ENCODE measurements at places on chromosomes 5 and 9.

DNA sequence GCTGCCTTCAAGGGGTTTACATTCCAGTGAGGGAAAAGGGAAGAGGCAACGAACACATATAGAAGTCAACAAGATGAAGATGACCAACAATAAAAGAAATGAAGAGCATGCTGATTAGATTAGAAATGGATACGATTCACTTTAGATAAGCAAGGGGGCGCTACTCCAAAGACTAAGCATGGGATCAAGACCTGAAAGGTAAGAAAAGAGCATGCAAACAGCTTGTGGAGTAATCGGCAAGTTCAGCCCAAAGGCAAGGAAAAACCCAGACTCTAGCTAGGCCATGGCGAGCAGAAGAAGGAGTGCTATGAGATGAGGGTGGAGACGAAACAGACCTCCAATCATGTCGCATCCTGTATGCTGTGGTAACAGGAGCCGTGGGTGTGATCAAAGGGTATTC lies 124.4 kb downstream of the FANCC start:
- no peak for DNase-seq

GRCh38 chr5:160675988-160676387 lies 176.0 kb downstream of the ATP10B start:
- no peak for DNase-seq

GRCh38 chr5:132901036-132901435 lies 27.6 kb downstream of the LEAP2 start:
- DNase-seq: no peak

DNA sequence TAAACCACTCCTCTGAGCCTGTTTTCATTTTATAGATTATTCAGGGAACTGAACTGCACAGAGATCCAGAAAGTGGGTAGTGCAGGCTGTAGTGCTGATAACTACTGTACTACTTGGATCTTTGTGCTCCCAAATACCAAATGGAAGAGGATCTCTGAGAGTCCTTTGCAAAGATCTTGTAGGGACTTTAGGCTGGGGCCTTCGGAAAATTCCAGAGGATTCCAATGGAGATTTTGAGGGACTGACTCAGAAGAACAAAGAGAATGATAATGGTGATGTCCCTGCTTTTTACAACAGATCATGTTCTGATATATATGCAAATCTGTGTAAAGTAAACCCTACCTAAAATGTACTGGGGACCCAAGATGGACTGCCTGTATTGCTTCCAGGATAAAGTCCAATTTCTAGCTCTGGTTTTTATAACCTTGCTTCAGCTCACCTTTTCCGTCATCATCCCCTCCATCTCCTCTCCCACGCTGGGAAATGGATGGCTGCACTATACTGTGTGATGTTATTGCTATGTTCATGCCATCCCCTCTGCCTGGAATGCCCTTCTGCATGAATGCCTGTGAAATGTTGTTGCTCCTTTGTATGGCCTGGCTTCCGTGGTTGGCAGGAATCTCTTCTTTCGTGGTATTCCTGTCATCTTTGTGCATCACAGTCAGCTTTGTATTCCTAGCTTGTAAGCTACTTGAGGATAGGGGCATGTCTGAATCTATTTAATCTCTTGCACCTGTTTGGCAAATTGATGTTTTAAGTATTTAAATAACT lies 9.7 kb upstream of the PSMD5 start:
- no peak for DNase-seq

- DNase-seq: no peak
Measured at GRCh38 chr5:163562071-163562470, 56.7 kb downstream of the MAT2B start.

DNA sequence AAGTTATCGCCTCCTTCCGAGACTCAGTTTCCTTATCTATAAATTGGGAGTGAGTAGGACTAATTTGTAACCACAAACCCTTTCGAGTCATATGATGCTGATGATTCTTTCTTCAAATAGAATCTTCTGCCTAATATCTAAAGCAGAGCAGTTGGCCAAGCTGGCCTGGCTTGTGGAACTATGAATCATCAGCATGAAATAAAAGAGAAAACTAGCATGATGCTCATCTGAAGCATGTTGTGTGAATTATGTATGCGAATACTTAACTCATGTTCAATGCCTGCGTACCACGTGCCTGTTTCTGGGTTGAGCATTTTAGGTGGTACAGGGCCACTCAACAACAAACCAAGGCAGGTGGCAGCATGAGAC lies 15.0 kb upstream of the ORM1 start:
- DNase-seq: no peak

DNA sequence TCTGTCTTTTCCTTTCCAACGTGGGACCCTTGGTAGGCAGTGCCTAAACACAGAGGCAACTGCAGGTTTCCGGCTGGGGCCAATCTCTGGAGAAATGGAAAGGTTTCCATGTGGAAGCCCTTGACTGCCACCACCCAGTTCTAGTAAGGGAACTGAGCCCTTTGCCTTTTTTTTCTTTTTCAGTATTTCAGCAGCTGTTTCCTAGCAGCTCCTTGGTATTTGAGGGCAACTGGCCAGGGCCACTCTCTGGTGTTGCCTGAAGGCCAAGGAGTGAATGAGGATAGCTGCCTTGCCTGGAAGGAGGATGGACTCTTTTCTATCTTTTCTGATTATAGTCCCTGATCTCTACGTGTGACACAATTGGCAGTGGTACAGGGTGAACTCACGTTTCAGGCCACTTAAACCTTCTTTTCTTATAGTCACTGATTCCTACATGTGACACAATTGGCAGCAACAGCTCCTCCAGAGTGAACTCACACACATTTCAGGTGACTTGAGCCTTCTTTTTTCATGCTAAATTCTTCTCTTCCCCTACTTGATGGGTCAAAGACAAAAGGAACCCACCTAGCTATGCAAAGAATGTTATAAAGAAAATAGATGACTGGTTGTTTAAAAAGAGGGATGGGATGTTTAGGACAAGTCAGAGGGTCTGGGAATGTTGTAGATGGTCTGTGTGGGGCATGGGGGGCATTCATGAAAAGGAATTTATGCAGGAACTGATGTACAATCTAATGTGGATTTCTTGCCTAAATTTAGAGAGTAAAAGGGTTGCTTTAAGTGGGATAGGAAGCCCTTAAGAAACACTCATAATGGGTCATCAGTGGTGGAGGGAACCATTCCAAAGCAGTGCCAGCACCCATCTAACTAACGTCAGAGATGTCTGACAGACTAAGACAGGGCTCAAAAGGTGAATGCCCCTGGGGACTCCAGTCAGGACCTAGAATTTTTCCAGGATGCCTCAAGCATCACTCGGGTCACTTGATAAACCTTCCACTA lies 190.1 kb downstream of the TMEM232 start:
- DNase-seq: no peak

DNA sequence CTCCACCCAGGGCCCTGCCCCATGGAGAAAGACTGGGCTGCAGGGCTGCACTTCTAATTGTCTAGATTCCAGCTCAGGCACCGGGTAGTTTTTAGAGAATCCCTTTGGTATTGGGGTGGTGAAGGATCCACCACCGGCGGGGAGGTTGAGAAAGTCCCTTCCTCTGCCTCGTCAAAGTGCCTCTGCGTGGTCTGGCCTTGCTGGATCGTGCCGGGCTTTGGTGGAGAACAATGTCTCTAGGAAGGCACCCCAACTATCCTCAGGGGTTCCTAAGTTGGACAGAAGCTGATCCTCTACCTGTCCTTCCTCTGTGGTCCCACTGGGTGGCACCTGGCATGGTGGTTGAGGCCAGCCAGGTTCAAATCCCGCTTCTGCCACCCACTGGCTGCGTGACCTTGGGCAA lies 7.3 kb upstream of the AMBP start:
- DNase-seq: no peak

DNA sequence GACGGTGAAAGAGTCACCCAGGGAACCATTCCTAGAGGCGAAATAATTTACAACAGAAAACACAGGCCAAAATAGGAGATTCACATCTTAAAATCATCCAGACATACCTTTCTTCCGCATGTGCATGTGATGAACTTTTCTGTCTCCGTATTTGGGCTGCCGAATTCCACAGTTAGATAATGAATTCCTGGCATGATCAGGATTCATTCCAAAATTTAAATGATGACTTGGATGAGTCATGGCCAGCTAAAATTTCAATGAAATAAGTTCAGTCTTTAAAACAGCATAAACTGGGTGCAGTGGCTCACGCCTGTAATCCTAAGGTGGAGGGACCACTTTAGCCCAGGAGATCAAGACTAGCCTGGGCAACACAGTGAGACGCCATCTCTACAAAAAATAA lies 82.7 kb downstream of the DROSHA start:
- DNase-seq: no peak

GRCh38 chr9:15469862-15470261 lies 40.9 kb downstream of the PSIP1 start:
- DNase-seq: no peak
